ENCODE measurements at places on chromosomes 2 and 18. TPM values are rescaled to one million over a fixed set of nuclear protein-coding genes. Genes with fewer than 3 reads are reported as not detected.

DNA sequence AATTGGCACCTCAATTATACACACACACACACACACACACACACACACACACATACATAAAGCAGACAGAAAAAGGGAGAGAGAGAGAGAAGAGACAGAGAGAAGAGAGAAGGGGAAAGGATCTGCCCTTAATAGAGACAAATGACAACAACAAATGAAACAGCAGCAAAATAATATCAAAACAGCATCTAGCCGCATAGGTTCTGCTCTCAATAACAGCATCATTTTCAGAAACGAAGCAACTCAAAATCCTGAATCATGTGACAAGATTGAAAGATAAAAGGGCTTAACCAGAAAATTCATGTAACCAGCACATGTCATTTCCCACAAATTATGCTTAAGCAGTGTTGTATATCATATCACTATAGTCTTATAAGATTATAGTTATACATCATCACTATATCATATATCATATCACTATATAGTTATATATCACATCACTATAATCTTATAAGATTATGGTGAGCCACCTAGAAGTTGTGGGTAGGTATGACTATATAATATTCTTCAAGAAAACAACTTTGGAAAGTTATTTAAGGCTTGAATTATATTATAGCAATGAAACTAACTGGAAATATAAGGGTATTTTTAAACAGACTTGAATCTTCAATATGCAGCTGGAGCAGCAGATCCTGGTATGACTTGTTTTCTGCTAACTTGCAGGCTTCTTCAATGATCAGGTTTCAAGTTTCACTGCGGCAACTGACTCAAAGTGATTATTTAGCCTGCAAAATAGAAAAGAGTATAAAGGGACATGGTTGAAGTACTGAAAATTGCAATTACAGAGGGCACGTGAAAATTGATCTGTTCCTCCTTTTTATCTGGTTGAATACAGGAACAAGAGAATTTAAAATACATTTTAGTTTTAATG, 16.1 kb upstream of the VPS54 start:
- DNase-seq, result no peak

DNA sequence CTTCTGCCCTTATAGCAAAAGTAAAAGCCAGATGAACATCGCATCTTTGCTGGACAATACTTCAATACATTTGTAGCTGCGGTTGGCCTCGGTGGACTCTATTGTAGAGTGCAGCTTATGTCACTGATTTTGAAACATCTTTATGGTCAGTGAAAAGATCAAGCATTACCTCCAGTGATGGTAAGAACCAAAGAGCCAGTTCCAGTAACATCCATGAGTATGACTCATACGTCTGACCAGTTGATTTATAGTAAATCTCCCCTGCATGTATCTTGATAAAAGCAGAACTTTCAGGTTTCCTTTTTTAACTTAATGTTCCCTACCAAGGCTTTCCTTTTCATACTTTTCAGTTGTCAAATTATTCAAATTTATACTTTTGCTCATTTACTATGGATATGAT, 119.2 kb upstream of the HNRNPA3 start:
- no peak for DNase-seq

GRCh38 chr2:26809876-26810577, 24.2 kb downstream of the CENPA start:
- no peak for DNase-seq

DNA sequence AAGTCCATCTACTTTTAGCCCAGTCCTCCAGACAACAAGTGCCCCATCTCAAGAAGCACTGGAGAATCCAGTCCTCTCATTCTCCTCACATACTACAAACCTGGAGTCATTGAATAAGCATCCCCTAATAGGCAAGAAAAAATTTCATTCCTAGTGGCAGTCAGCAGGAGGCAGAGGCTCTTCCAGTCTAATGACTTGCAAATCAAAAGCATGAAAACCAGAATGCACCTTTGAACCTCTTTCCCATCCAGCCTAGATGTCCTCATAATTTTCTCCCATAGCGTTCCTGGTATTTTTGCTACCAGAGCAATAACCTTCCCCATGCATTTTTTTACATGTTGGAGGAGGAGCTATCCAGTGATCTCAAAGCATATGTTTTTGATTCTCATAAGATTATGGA, 252.6 kb downstream of the TTC32 start:
- no peak for DNase-seq

DNA sequence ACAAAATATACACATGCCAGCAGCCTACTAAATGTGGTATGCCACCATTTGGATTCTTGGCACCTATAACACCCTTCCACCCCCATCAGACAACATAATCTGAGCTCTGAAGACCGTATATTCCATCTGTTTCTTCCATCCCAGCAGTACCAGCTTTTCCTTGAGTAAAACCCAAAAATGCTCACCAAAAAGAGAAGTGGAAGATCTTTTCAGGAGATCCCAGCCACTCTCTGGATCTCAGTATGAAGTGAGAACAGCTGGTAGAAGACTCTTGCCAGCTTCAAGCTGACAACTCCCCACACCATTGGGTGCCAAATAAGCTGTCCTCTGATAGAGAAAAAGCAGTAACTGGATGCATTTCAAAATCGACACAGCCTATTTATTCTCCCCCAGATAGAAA, 22.6 kb downstream of the REG1B start:
- no peak for DNase-seq

GRCh38 chr2:23569761-23570365, 184.9 kb downstream of the KLHL29 start:
- DNase-seq, result no peak

- DNase-seq, result no peak
Observed at GRCh38 chr2:177631680-177632079, 239.1 kb downstream of the AGPS start.

GRCh38 chr2:177169810-177170514, 42.6 kb upstream of the HNRNPA3 start:
- no peak for DNase-seq

GRCh38 chr2:114175507-114175906, 266.9 kb upstream of the DPP10 start:
- DNase-seq, result no peak

DNA sequence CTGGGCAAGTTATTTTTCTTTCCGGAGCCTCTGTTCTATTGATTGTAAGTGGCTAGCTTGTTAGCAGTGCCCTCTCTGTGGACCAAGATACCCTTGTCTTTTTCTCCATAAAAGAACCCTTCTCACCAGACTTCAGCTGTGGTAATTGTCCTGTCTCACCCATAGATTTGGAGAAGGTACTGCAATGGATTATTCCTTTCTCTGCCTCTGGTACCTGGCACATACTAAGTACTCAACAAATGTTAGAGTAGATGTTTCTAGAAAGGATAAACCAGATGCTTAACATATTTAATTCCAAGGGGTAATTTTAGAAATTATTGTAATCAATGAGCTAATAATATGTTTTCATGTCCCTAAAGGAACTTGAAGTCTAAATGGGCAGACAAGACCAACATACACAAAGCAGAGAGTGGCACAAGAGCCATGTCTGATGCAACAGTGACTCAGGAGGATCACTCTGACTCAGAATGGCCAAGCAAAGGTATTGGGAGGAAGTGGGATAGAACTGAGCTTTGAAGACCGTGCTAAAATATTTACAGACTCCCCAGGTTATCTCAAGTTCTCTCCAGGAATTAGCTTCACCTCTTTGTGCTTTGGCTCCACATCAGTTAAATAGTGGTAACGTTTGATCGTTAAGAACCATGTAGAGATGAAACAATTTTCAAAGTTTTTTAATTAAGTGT, 129.7 kb upstream of the OSR1 start:
- DNase-seq, result no peak

- DNase-seq, result no peak
Observed at GRCh38 chr2:103448495-103448894, 686.7 kb downstream of the TMEM182 start.

- DNase-seq, result no peak
Observed at GRCh38 chr2:29255004-29255403, 139.8 kb downstream of the CLIP4 start.

- no peak for DNase-seq
Observed at GRCh38 chr2:160033732-160034392, 28.6 kb downstream of the PLA2R1 start.

DNA sequence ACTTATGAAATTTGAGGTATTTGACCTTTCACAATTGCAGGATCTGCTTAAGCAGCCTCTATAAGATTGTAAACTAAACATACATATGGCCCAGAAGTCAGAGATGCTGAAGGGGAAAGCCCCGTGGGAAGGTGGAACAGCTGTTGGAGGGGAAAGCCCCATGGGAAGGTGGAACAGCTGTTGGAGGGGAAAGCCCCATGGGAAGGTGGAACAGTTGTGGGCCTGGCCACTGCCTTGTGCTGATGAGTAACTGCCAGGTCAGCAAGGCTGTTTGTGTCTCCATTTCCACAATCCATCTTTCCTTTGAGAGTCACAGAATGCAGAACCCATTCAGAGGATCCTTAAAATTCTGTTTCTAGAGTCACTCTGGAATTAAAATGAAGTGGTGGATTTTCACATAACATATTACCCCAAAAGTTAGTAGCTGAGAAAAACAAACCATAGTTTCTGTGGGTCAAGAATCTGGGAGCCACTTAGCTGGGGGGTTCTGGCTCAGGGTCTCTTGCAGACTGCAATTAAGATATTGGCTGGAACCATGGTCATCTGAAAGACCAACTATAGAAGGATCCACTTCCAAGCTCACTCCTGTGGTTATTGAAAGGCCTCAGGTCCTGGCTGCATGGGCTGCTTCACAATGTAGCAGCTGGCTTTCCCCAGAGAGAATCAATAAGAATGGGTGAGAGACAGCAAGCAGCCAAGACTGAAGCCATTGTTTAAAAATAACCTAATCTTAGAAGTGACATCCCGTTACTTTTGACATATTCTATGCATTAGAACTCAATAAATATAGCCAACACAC, 86.6 kb upstream of the CAVIN2 start:
- DNase-seq, result peak; percentile 37

GRCh38 chr2:161990741-161991140, 83.3 kb downstream of the DPP4 start:
- DNase-seq, result peak; percentile 79

- no peak for DNase-seq
Observed at GRCh38 chr2:23349508-23349907, 35.5 kb upstream of the KLHL29 start.

DNA sequence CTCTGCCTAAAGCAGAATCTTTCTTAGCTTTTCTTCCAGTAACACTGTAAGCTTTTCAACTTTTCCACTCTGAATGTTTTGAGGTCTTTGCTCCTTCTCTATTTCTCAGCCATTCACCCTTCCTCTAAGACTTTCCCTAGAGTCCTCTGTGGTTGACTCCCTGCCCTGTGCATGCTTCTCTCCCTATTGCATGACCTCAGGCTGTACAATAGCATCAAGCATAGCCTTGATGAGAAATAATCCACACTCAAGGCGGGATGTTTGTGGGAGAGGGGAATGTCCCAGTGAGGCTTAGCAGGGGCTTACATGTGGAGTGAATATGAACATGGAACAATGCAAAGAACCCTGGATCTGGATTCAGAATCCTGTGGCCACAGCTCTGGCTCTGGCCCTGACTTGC, 48.4 kb upstream of the IGFBP5 start:
- no peak for DNase-seq

GRCh38 chr2:156647377-156648010, 211.3 kb downstream of the GPD2 start:
- no peak for DNase-seq

- DNase-seq, result no peak
Observed at GRCh38 chr2:126883666-126884040, 15.0 kb upstream of the TEX51 start.

DNA sequence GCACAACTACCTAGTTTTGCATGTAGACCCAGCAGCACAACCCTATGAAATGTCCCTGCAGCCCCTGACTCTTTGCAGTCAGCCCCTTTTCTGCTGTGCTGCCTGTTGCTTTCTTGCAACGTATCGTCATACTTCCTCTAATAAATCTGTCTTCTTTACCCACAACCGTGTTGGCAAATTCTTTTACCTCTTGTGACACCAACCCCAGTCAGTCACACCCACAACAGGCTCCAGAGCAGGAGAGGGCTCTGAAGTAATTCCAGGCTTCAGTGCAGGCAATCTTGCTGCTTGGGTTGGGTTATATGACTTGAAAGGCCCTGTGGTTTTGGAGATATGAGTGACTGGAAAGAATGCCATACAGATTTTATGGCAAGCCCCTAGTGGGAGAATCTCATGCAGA, 79.1 kb upstream of the KCNH7 start:
- DNase-seq, result no peak

DNA sequence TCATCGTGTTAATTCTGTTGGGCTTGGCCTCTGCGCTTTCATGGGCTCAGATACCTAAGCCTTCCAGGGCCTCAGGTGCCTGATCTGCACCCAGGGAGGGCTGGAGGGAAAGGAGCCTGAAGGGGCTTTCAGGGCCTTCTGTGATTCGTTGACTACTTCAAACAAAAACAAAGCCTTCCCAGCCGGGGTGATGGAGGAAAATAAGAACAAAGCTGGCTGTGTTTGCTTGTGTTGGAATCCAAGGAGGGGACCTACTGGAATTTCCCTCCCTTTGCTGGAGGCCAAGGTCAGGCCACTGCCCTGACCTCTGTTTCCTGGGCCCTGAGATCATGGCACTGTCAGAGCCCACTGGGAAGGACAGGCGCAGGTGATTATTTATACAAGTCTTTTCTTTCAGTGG, 135.3 kb downstream of the KLHL29 start:
- DNase-seq, result no peak

DNA sequence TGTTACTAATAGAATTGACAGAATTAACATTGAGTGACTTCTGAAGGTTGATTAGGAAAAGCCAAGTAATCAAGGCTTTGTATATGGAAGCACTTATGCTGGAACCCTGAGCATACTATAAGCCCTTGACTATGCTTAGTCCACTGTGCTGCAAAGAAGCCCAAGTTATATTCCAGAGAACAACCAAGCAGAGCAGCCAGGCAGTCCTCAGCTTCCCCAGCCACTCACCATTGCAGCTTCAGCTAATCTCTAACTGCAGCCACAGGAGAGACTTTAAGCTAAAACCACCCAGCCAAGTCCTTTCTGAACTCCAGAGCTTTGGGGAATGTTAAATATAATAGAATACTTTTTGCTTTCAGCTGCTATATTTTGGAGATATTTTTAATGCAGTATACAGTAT, 164.4 kb upstream of the VWC2L start:
- DNase-seq, result no peak

FBXO48 gene
- polyA plus RNA-seq, result 0.89 TPM

CCDC85A gene
- polyA plus RNA-seq, result not detected

HSBP1L1 gene
- polyA plus RNA-seq, result 15.8 TPM

GCG gene
- 0.27 TPM for polyA plus RNA-seq

MARS2 gene
- polyA plus RNA-seq, result 3.6 TPM

CHRNG gene
- not detected for polyA plus RNA-seq

FAHD2A gene
- 24.9 TPM for polyA plus RNA-seq

AFF3 gene
- 17.9 TPM for polyA plus RNA-seq

BMP10 gene
- not detected for polyA plus RNA-seq

DOCK10 gene
- polyA plus RNA-seq, result 53.0 TPM

LBH gene
- 381 TPM for polyA plus RNA-seq

GALNT14 gene
- polyA plus RNA-seq, result not detected
